ENCODE measurements at places on chromosomes 1 and 21.

DNA sequence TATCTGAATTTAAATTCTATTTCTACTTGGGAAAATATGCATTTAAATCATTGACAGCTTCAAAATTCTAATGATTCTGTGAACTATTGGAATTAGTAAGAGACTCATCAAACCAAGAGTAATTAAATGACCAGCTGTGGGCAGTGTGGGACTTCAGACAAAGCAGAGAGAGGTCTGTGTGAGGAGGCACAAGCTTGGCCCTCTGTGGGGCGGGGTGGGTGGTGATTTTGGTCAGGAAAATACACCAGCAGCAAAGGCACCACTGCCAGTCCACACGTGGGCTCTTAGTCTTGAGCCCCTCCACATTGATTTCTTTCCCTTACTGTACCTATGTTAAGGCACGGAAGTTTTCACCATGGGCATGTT is 39.2 kb upstream of the RAB4A start:
- no peak for DNase-seq

GRCh38 chr1:50109647-50110075 is 941 bp downstream of the ELAVL4 start:
- DNase-seq = no peak

DNA sequence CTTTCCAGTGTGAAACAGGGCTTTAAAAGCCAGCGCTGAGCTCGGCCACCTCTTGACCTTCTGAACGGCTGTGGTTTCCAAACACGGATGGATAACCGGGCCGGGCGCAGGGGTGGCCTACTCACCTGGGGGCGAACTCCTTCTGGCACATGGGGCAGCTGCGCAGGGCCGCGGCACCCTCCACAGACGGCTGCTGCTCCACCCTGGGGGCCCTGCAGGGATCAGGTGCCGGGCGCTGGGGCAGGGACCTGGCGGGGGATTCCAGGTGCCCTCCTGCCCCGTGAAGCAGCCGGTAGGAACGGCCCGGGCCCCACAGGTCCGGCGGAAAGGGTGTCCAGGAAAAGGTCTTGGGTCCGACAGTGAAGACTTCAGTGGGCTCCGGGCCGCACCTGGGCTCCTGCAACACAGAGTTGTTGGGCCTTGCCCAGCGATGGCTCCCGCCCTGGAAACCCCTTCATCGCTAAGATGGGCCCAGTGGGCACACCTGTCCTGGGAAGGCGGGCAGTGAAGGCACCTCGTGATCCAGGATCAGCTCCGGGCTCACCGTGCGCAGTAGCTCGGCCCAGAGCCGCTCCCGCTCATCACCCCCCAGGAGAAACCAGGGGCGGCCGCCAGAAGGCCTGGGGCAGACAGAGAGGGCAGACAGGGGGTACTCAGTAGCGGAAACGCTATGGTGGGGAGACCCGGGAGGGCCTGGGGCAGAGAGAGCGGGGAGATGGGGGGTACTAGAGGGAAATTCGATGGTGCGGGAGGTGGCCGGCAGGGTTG is 874 bp downstream of the FAAP20 start:
- DNase-seq = no peak

DNA sequence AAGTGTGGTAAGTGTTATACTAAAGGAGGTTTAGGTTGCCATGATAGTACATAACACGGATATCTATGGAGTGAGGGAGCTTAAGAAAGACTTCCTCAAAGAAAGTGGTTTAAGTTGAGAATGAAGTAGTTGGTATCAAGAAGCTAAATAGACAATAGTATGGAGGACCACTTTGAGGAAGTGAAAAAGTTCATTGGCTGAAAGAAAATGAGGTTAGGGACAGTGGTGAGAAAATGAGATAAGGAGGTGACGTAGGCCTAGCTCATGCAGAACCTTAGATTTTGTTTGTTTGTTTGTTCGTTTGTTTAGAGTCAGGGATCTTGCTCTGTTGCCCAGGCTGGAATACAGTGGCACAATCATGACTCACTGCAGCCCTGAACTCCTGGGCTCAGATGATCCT is 72.2 kb upstream of the PPIH start:
- DNase-seq = no peak

GRCh38 chr1:211589782-211590721 is 11.1 kb upstream of the SLC30A1 start:
- DNase-seq = no peak

- no peak for DNase-seq
Observed at GRCh38 chr1:84300501-84300900, 1.0 kb upstream of the SAMD13 start.

GRCh38 chr1:116674011-116674531 is 6.5 kb upstream of the IGSF3 start:
- no peak for DNase-seq

GRCh38 chr1:238608144-238608543 is 717.4 kb upstream of the ZP4 start:
- DNase-seq = no peak

DNA sequence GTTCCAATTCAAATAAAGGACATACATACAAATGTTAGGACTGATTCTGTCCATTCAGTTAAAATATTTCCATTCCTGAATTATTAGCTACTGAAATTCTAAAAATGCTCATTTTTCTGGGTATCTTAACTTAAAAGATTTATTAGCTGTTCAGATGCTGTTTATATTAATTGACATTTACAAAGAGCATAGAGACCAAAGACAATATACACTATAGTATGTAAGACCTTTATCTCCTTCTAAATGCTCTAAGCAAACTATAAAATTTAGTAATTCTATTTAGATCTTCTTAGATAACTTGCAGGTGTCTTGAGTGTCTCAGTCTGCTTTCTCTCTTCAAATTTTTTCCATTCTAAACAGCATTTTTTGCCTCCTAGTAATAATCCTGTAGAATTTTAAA is 39.3 kb downstream of the VAMP4 start:
- DNase-seq = no peak

- DNase-seq = no peak
Observed at GRCh38 chr1:89799495-89799894, 21.3 kb upstream of the LRRC8D start.

GRCh38 chr1:220322570-220322969 is 50.3 kb upstream of the RAB3GAP2 start:
- DNase-seq = no peak

DNA sequence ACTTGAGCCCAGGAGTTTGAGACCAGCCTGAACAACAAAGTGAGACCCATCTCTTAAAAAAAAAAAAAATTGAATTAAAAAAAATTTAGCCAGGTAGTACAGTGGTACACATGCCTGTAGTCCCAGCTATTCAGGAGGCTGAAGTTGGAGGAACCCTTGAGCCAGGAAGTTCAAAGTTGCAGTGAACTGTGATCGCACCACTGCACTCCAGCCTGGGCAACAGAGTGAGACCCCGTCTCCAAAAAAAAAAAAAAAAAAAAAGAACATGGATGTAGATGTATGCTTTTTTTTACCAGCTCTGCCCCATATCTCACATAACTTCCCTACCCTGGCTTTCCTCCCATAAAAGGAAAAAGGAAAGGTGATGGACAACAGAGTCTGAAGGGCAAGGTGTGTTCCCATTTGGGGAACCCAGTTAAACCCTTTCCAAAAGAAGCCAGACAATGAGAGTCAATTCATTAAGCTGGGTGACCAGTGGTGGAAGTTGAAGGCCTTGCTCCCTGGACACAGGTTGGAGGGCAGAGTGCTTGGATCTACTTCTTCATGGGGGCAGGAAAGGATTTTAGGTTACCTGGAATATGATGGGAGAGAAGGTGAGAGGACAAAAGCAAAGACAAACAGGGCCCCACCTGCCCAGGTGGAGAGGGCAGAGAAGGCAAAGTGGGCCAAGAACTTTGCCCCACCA is 2.9 kb downstream of the KRTCAP2 start:
- no peak for DNase-seq

GRCh38 chr1:98385652-98386051 is 275.9 kb upstream of the SNX7 start:
- DNase-seq = no peak

- DNase-seq = peak; percentile 8
Observed at GRCh38 chr21:43864962-43865539, at the start of gene AGPAT3. AGPAT3 (plus strand) TSS chr21:43865223; CDS start chr21:43959682, 94,459 bp downstream.

DNA sequence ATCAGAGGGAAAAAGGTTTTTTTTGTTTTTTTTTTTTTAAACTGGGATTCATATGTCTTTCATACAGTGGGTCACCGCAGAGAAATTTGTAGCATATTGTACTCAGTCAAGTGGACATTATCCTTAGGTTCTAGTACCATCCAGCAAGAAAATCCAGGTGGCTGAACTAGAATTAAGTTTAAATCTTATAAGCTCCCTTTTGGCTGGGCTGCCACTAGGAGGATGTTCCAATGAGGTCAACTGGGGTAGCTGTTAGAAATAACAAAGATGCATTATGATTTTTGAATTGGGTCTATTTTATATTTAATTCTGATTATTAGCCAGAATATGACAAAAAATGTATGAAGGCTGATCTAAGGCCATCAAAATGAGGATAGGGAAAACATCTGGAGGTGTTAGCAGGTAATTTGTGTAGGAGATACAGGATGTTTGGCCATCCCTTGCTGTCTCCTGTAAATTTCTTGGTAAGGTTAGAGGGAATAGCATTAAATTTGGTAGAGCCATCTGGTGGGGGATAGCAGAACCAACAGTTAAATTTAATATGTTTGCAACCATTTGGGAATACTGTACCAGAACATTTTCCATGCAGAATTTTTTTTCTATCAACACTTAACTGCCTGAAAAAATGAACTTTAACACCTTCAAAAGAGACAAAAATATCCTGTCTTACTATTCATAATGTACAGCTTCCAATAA is 568.5 kb upstream of the B3GALT2 start:
- no peak for DNase-seq
